ENCODE measurements at places on chromosomes 11 and 22. TPM values are rescaled to one million over a fixed set of nuclear protein-coding genes. Genes with fewer than 3 reads are reported as not detected.

DNA sequence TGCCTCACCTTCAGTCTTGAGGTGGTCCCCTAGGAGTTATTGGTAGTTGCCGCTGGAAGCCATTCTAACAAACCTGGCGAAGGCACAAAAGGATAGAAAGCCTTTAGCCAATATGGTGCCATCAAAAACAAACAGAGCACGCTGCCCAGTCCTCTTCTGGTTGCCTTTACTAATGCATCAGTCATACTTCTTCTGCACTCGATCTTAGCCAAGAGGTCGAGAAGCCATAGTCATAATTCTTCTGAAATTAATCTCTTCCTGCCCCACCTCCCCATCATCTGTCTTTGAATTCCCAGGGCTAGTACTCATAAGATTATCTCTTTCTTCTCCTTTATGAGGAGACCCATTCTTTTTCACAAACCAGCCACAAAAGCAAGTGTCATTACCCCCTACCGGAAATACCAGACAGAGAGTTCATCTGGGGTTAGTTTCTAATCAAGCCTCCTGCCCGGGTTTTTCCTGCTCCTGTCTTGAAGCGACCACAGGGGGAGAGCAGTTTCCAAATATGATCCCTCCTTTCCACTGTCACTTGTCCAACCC, 21.4 kb upstream of the EHF start:
- DNase-seq: no peak

KCNK4 gene
- not detected for polyA plus RNA-seq

- no peak for DNase-seq
Measured at GRCh38 chr11:33534575-33534974, 166.1 kb downstream of the C11orf91 start.

- DNase-seq: no peak
Measured at GRCh38 chr11:131537196-131537595, 166.8 kb downstream of the NTM start.

DNA sequence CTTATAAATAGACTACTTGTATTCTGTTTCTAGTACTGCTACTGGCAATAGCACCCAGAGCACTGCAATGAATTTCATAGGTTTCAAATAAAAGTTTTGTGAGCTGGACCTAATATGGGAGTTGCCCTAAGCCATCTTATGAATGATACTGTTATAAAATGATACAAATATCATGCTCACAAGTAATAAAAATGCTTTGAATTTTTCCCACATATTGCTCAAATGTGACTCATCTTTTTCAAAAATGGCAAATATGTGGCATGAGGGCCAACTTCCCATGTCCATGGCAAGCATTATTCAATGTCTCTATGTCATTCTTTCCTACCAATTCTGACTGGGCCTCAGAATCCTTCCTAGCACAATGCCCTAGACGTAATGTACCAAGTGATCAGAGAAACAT, 137.6 kb downstream of the TRPC6 start:
- DNase-seq: no peak
